ENCODE measurements at places on chromosomes 16 and 17.
A peak's percentile ranks its signal among the peaks of the same experiment; 100 is the strongest.

GRCh38 chr17:50185631-50186471 is 15.6 kb downstream of the COL1A1 start:
- H3K4me1 ChIP-seq, result peaks cover 8% of the 10 kb centered on the region
- no peak for DNase-seq
- H3K27me3 ChIP-seq, result no peaks in the 10 kb centered on the region
- H3K27ac ChIP-seq, result no peak overlapping the region
- no peak overlapping the region for H3K4me3 ChIP-seq
- no peaks in the 10 kb centered on the region for H3K36me3 ChIP-seq

DNA sequence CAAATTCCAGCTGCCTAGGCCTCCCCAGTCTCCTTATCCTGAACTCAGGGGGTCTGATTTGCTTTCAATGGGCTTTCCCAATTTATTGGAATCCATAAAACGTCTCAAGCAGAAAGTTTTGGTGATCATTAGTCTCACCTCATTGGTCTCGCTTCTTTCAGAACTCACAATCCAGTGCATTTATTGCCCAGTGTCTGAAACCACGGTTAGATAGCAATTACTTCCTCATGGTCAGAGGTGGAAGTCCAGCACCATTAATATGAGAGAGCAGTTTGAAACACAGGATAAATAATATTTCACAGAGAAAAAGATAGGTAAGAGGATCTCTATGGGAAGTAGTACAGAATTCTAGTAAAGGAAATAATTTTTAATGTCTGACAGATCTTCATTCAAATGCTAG is 128.7 kb downstream of the TOX3 start:
- peaks cover 4% of the 10 kb centered on the region for H3K27me3 ChIP-seq
- no peaks in the 10 kb centered on the region for H3K36me3 ChIP-seq
- no peaks in the 10 kb centered on the region for H3K4me1 ChIP-seq
- H3K27ac ChIP-seq, result no peak overlapping the region
- no peak for DNase-seq

GRCh38 chr17:37791447-37792399 is 46.9 kb upstream of the HNF1B start:
- no peaks in the 10 kb centered on the region for H3K4me1 ChIP-seq
- no peak overlapping the region for H3K27ac ChIP-seq
- H3K36me3 ChIP-seq, result no peaks in the 10 kb centered on the region
- H3K4me3 ChIP-seq, result no peak overlapping the region

DNA sequence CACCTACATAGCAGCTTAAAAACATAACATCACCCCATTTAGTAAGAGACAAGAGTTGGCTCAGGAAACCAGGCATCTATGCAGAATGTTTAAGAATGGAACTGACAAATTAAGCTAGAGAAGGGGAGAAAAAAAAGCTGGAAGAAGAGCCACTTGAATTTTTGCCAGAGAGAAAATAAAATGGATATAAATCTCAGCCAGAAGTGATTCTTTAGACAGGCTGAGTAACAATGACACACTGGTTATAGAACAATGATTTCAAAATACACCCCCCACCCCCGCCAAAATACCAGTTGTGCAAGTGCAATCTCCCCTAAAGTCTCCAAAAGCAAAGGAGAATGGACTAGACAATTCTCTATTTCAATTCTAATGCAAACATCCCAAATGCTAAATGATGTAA is 22.4 kb downstream of the LSM12 start:
- peaks cover 16% of the 10 kb centered on the region for H3K4me1 ChIP-seq
- DNase-seq, result no peak
- no peaks in the 10 kb centered on the region for H3K27me3 ChIP-seq
- H3K36me3 ChIP-seq, result no peaks in the 10 kb centered on the region
- H3K4me3 ChIP-seq, result no peak overlapping the region

- peaks cover 95% of the 10 kb centered on the region for H3K4me1 ChIP-seq
- peak overlapping the region; percentile 18 for H3K4me3 ChIP-seq
- no peak for DNase-seq
- H3K36me3 ChIP-seq, result no peaks in the 10 kb centered on the region
- H3K27ac ChIP-seq, result peak overlapping the region; percentile 88
Observed at GRCh38 chr16:57036945-57037344, 47.6 kb downstream of the NLRC5 start.

DNA sequence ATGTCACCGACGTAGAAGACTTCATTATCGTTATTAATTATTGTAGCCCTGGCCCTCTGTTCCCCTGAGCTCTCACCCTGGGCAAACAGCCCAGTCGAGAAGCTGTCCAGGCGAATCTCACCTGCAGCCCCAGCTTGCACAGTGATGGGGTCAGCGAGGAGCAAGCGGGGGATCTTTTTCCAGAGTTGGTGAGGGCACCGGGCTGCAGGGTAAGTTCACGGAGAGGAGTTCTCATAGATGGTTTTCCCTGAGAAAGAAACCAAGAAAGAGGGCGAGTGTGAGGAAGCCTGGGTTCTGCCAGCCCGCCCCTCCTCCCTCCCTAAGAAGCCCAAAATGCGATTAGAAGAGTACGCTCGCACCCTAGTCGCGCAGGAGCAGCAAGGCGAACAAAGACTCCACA is 436 bp downstream of the SPAG5 start:
- DNase-seq, result no peak
- no peaks in the 10 kb centered on the region for H3K36me3 ChIP-seq
- no peaks in the 10 kb centered on the region for H3K27me3 ChIP-seq
- H3K4me3 ChIP-seq, result peak overlapping the region; percentile 99
- peak overlapping the region; percentile 95 for H3K27ac ChIP-seq
- H3K4me1 ChIP-seq, result peaks cover 23% of the 10 kb centered on the region

DNA sequence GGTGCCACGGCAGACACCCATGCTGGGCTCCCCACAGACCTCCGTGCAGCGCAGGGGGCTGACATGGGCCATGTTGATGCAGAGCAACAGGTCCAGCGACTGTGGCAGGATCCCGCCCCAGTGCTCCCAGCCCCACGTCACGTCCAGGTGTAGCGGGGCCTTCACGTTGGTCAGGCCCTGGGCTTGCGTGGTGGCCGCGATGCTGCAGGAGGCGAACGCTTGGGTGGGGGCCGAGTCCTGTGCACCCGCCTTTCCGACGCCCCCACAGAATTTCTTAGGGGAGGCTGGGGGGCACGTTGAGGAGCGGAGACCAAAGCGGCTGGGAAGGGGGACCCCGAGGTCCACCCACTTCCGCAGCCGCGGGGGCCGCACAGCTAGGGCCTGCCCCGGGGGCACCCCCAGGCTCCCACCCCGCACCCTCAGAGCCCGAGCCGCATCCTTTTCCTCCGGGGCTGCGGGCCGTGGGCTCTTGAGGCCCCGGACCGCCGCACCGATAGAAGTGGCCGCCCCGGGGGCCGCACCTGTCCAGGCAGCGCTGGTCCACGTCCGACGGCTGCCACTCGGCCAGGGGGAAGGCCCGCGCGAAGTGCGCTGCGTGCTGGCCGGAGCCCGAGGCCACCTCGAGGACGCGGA is 416 bp downstream of the METTL26 start:
- H3K4me1 ChIP-seq, result peaks cover 18% of the 10 kb centered on the region
- peak overlapping the region; percentile 97 for H3K4me3 ChIP-seq
- H3K27me3 ChIP-seq, result peaks cover 4% of the 10 kb centered on the region
- H3K36me3 ChIP-seq, result no peaks in the 10 kb centered on the region

GRCh38 chr16:1601489-1601888 is 10.4 kb downstream of the IFT140 start:
- H3K36me3 ChIP-seq, result peaks cover 1% of the 10 kb centered on the region
- H3K27me3 ChIP-seq, result no peaks in the 10 kb centered on the region
- no peak for DNase-seq
- H3K4me3 ChIP-seq, result no peak overlapping the region
- peak overlapping the region; percentile 47 for H3K27ac ChIP-seq
- no peaks in the 10 kb centered on the region for H3K4me1 ChIP-seq

DNA sequence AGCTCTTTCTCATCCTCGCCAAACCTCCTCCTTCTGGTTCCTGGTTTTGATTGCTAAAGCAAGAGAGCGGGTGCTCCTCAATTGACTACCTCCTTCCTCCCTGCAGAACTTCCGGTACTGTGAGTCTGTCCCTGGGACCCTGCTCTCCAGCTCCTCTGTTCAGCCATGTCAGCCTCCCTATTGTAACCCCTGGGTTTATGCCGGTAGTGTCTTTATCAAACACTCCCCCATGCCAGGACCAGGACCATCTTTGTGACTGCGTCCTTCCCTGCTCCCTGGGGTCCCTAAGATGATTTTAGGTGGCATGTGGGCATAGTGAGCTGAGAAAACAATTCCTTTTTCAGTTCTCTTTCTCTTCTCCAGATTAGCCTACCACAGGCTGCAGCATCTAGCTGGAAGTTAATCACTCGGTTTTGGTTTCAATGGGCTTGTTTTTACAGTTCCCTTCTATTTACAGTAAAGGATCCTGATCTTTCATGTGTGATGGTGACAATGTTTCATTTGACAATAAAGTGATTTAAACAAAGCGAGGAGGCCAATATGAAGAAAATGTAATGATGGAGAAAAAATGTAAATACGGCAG is 27.7 kb upstream of the IL21R start:
- H3K4me3 ChIP-seq, result no peak overlapping the region
- H3K36me3 ChIP-seq, result no peaks in the 10 kb centered on the region
- no peaks in the 10 kb centered on the region for H3K27me3 ChIP-seq
- H3K4me1 ChIP-seq, result peaks cover 24% of the 10 kb centered on the region
- DNase-seq, result no peak

DNA sequence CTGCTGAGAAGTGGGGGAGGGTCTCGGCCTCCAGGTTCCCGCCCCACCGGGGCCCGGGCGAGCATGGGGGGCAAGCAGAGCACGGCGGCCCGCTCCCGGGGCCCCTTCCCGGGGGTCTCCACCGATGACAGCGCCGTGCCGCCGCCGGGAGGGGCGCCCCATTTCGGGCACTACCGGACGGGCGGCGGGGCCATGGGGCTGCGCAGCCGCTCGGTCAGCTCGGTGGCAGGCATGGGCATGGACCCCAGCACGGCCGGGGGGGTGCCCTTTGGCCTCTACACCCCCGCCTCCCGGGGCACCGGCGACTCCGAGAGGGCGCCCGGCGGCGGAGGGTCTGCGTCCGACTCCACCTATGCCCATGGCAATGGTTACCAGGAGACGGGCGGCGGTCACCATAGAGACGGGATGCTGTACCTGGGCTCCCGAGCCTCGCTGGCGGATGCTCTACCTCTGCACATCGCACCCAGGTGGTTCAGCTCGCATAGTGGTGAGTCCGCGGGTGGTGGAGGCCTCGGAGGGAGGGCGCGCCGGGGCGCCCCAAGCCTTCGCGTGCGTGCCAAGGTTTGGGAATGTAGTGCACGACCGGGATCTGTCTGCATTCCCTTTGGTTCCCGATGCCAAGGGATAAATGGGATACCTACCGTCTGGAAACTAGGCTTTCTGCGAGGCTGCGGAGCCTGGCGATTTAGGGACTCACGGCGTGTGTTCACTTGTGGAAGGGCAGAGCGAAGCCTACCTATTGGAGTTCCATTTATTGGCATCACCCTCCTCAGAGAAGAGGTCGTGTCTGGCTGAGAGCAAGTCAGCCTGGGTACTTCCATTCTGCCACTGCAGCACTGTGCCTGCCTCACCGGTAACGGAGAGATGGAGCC is 1.0 kb downstream of the ZNRF1 start:
- H3K27me3 ChIP-seq, result peaks cover 7% of the 10 kb centered on the region
- peak overlapping the region; percentile 73 for H3K4me3 ChIP-seq
- no peak overlapping the region for H3K27ac ChIP-seq
- peak; percentile 40 for DNase-seq
- H3K4me1 ChIP-seq, result peaks cover 10% of the 10 kb centered on the region

GRCh38 chr16:72646615-72647014 is 401.3 kb downstream of the ZFHX3 start:
- H3K36me3 ChIP-seq, result peaks cover 10% of the 10 kb centered on the region
- no peak overlapping the region for H3K27ac ChIP-seq
- H3K27me3 ChIP-seq, result no peaks in the 10 kb centered on the region
- peaks cover 2% of the 10 kb centered on the region for H3K4me1 ChIP-seq
- H3K4me3 ChIP-seq, result no peak overlapping the region
- no peak for DNase-seq

- no peak overlapping the region for H3K4me3 ChIP-seq
- no peaks in the 10 kb centered on the region for H3K4me1 ChIP-seq
- no peak for DNase-seq
Observed at GRCh38 chr16:53605356-53605755, 98.3 kb downstream of the RPGRIP1L start.

GRCh38 chr16:67146523-67147357 is 4.1 kb downstream of the B3GNT9 start:
- H3K27ac ChIP-seq, result no peak overlapping the region
- no peak overlapping the region for H3K4me3 ChIP-seq
- no peaks in the 10 kb centered on the region for H3K27me3 ChIP-seq
- no peak for DNase-seq
- peaks cover 57% of the 10 kb centered on the region for H3K36me3 ChIP-seq

GRCh38 chr16:81179219-81179618 is 59.3 kb upstream of the BCO1 start:
- no peaks in the 10 kb centered on the region for H3K4me1 ChIP-seq
- no peak for DNase-seq
- H3K36me3 ChIP-seq, result no peaks in the 10 kb centered on the region
- no peak overlapping the region for H3K27ac ChIP-seq

DNA sequence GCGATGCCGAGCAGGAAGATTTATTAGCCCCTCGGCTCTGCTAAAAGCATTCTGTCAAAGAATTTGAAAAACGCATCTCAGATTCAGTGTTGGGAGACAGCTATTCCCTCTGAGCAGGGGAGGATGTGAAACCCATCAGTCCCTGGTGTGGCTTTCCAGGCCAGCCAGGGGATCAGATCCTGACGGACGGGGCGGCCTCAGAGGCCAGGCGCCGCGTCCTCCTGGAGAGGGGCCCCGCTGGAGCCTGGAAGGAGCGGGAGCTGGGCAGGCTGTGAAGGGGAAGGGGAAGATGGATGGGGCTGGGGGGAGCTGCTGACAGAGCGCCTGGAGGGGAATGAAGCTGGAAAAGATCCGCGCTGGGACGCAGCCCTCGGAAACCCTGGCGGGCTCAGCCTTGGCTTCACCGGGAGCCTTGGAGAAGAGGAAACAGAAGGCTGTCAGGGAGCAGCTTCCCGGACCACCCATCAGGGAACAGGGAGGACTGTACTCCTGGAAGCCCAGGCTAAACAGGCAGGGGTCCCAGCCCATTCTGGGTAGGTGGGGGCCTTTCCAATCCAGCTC is 358.0 kb downstream of the C16orf95 start:
- no peaks in the 10 kb centered on the region for H3K36me3 ChIP-seq
- H3K4me1 ChIP-seq, result peaks cover 3% of the 10 kb centered on the region
- H3K27me3 ChIP-seq, result peaks cover 26% of the 10 kb centered on the region
- H3K27ac ChIP-seq, result no peak overlapping the region
- no peak for DNase-seq

DNA sequence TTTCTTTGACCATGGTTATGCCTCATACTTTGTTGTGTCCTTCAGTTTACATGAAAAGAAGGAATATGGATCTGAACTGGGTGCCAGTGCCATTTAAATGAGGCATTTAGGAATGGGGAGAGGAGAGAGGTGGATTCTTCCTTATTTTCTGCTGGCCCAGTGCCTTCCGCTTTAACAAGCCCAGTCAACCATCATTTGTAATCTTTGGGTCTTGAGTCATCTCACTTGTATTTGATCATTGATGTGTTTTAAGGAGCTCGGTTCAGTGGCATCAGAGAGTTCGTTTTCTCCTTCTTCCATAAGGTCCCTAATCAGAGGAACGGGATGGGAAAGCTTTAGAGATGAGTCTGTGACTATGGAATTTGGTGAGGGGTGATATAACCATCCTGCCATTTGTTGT is 334.9 kb downstream of the WWOX start:
- no peak overlapping the region for H3K4me3 ChIP-seq
- DNase-seq, result no peak
- no peaks in the 10 kb centered on the region for H3K27me3 ChIP-seq
- H3K4me1 ChIP-seq, result no peaks in the 10 kb centered on the region
- peaks cover 15% of the 10 kb centered on the region for H3K36me3 ChIP-seq

GRCh38 chr16:986925-987582 is 5.5 kb downstream of the SOX8 start:
- no peaks in the 10 kb centered on the region for H3K27me3 ChIP-seq
- H3K4me3 ChIP-seq, result no peak overlapping the region

- H3K4me3 ChIP-seq, result no peak overlapping the region
- no peaks in the 10 kb centered on the region for H3K36me3 ChIP-seq
- no peak for DNase-seq
- H3K27me3 ChIP-seq, result no peaks in the 10 kb centered on the region
Observed at GRCh38 chr16:12240036-12240435, 263.5 kb downstream of the SNX29 start.

All from naive thymus-derived CD8-positive, alpha-beta T cell (primary cell).